ENCODE measurements at places on chromosomes 1 and 21. TPM values are rescaled to one million over a fixed set of nuclear protein-coding genes. Genes with fewer than 3 reads are reported as not detected.
A peak's percentile ranks its signal among the peaks of the same experiment; 100 is the strongest.

DNA sequence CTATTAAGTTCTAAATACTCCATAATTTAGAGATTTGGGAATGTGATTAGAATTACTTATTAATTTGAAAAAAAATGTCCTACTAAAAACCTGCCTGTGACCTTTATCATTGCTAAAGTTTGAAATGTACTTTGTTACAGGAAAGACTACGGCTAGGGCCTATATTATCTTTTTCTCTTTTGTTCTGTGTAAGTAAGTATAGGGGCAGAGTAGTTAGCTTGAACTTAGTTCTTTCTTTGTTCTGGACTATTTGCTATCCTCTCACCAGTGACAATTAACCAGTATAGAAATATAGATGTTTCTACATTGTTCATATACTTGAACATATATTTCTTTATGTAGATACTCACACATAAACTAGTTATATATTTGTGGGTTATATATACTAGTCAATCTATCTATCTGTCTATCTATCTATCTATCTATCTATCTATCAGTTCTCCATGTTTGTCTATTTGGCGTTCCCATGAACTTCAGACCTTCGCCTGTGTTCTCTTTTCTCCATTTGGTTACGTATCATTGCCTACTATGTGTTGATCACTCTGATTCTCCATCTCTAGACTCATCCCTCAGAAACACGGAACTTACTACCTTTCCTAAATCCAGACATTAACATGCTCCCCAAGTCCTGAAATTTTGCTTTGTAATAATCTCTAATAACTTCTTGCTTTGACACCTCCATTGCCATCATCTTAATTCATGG lies 3.3 kb downstream of the PTPRC start:
- DNase-seq = no peak

DNA sequence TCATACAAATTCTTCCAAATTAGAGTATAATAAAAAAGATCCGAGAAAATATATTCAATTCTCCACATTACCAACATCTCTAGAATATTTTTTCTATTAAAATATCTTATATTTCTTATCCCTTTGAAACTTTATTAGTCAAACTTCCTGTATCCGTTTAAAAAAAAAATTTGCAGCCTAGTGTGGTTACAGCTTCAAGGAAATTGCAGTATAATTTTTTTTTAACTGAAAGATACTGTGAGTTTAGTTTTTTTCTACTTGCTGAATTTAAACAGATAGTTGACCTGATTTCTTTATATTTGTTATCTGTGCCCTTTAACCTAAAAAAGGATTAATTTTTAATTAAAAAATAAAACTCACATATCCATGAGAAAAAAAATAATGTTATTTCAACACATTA lies 1.5 kb downstream of the RGS18 start:
- DNase-seq = no peak

DNA sequence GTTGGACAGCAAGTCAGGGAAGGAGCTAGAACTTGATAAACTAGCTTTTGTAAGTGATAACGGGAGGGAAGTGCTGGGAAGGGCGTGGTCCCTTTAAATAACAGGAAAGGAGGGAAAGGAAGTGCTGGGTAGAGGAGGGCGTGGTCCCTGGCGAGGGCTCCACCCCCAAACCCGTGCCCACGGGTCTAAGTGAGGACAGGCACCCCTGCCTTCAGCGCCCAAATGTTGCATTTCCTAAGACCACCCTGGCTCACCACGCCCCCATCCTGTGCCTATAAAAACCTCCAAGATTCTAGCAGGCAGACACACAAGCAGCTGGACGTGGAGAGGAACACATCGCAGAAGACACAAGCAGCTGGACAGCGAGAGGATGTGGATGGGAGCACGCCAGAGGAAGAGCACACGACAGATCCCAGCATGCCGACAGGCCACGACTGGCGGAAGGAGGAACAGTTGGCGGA lies 58.5 kb downstream of the PALMD start:
- DNase-seq = no peak

- no peak for DNase-seq
These were observed 6.5 kb downstream of the STUM start for GRCh38 chr1:226555092-226555491.

- no peak for DNase-seq
These were observed 121.2 kb upstream of the HMGB4 start for GRCh38 chr1:33742663-33743062.

- DNase-seq = no peak
These were observed 27.2 kb upstream of the KLF18 start for GRCh38 chr1:44168520-44169098.

GRCh38 chr1:111214074-111214801 lies 13.3 kb upstream of the CHI3L2 start:
- no peak for DNase-seq

GRCh38 chr1:162712317-162713029 lies 78.0 kb upstream of the HSD17B7 start:
- no peak for DNase-seq

- no peak for DNase-seq
These were observed 481.1 kb downstream of the PTBP2 start for GRCh38 chr1:97202481-97203380.

GRCh38 chr1:78716186-78716585 lies 66.6 kb downstream of the IFI44 start:
- DNase-seq = no peak

DNA sequence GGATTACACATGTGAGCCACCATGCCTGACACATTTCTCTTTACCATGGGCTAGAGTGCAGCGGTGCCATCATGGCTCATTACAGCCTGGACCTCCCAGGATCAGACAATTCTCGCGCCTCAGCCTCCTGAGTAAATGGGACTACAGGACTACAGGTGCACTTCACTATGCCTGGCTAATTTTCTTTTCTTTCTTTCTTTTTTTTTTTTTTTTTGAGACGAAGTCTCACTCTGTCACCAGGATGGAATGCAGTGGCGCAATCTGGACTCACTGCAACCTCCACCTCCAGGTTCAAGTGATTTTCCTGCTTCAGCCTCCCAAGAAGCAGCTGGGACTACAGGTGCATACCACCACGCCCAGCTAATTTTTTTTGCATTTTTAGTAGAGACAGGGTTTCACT lies 14.8 kb upstream of the KIF1B start:
- DNase-seq = no peak

DNA sequence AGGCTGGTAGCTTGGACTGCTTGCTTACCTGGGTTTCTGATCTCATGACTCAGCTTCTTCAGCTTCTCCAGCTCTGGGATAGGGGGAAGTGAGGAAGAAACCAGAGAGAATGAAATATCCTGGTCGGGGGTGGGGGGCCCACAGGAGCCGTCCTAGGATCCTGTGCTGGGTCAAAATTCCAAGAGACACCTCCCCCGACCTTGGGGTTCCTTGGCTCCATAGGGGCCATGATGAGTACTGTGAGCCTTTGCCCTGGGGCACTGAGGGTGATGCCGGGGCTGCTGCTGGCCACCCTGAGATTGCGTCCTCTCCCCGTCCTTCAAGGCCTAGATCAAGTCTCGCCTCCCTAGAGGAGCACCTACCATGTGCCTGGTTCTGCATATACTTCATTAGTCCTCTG lies 40.0 kb downstream of the MYOM3 start:
- no peak for DNase-seq

GRCh38 chr1:35633547-35633946 lies 7.8 kb downstream of the PSMB2 start:
- DNase-seq = no peak

GRCh38 chr1:29890201-29890959 lies 654.1 kb downstream of the PTPRU start:
- no peak for DNase-seq

GRCh38 chr1:148307583-148308185 lies 155.6 kb upstream of the NBPF11 start:
- DNase-seq = no peak

DNA sequence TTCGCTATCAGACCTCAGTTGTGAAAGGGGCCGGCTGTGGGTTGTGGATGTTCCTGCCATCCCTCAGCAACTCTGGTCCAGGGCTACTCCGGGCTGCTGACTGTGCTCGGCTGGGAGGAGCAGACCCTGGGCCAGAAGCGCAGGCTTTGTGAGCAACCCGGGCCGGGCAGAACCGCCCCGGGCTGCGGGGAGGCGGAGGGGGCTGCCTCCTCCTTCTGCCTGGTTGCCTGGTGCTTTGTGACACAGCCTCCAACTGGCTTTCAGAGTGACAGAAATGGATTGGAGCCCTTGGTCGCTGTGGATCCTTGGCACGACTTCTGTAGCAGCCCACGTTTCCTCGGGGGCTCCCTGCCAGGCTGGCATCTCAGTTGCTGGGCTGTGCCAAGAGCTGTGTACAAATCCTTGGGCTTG lies 10.0 kb downstream of the DRAXIN start:
- DNase-seq = no peak

DNA sequence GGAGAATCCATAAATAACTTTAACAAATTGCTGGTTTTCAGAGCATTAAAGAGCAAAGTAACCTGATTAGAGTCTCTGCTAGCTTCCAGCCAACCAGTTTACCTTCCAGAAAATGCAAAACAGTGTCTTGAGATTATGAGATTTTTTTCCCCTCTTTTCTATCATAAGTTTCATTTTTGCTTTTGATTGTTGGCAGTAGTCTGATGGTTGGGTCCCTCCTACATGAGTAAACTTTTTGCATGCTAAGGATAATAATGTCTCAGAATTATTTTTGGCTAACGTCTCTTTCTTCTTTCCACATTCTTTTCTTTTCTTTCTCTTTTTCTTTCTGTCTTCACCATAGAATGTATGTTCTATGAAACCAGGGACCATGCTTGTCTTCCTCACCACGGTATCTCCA lies 6.3 kb upstream of the ADAMTS5 start:
- no peak for DNase-seq

GRCh38 chr1:4655674-4656532 lies 1.5 kb downstream of the AJAP1 start:
- DNase-seq = peak; percentile 69

DNA sequence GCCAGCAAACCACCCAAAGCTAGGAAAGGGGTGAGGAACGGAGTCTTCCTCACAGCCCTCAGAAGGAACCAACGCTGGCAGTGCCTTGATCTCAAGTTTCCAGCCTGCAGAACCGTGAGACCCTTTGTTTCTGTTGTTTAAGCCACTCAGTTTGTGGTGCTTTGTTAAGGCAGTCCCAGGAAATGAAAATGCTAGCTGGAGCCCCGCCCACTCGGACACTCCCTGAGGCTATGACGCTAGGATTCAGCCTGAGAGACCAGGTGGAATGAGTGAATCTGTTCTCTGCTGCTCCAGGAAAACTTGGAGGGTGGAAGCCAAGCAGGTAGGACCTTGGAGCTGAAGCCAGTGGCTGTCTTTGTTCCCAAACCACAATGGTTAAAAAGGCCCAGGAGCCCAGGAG lies 196.5 kb upstream of the POU3F1 start:
- no peak for DNase-seq

DNA sequence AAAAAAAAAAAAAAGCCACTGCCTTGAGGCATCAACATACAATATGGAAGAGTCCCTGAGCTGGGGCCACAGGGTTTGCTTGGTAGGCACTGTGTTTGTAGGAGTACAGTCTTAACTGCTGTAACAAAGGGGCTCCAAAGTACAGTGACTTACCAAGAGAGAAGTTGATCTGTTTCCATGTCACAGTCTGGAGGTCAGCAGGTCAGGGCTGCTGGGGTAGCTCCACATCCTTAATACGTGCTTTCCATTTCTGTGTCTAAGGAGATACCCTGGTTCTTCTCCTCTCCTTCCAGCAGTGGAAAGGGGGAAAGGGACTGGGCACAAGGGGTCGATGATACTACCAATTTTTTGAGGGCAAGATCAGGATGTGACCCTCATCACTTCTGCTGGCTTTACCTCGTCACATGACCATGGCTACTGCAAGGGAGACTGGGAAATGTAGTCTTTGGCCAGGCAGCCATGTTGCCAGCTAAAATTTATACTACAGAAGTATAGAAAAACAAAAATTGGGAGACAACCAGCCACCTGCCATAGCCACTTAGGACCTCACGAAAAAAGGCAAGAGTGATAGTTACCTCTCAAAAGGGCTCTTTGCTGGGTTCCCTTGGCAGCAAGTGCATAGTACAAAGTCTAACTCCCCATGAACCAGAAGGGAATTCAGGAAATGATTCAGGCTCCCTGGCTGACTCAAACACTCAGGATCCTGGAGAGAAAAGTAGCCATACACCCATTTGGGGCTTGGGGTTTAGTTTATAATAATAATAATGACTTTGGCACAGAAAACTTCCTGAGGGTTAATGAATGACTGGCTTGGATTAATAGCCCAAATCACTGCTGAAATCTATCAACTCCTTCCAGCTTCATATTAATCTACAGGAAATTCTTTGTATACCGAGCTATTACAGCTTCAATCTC lies 52.7 kb upstream of the ATP5PO start:
- DNase-seq = no peak

DNA sequence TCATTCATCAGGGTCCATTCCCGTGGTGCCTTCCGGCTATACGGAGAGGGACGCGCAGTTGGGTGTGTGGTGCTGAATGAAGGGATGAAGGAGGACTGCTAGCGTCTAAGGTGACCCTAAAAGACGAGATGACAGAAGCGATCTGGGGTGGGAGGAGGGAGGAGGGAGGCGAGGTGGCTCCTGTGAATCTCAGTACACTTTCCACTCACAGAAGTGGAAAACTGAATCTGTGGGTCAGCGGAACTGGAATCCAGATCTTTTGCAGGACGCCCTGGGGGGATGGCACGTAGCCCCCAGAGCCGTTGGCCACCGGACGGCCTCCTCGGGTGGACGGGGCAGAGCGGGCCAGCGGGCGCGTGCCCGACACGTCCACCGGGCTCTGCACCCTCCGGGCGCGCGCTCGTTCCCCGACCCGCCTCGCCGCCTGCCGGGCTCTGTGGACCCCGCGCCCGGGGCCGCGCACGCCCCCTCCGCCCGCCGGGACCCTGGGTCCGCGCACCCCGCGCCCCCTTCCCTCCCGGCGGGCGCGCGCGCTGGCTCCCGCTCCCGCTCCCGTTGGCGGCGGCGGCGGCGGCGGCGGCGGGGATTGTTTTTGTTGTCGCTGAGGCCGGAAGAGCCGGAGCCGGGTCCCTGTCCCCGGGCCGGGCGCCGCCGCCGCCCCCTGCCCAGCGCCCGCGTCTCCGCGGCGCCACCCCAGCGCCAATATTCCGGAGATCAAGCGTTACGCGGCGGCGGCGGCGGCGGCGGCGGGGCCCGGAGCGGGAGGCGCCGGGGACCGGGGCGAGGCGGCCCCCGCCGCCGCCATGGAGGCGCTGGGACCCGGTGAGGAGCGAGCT lies at the start of gene AGO4:
AGO4 (plus strand) TSS at position 403 of the 836 bp plus-strand sequence; CDS start at position 804, 401 bp downstream.
- peak; percentile 61 for DNase-seq

The OR2T12 gene
- total RNA-seq = not detected

The S100B gene
- 37.3 TPM for total RNA-seq

The CLCA4 gene
- not detected for total RNA-seq

The FHAD1 gene
- 1.7 TPM for total RNA-seq

The CACNA1S gene
- 0.07 TPM for total RNA-seq

The PLEKHM2 gene
- 64.5 TPM for total RNA-seq

The JAK1 gene
- 27.7 TPM for total RNA-seq

The UBXN10 gene
- 1.4 TPM for total RNA-seq

The AKNAD1 gene
- total RNA-seq = 1.4 TPM

The ADGRL2 gene
- total RNA-seq = 168 TPM

The CCDC17 gene
- 1.9 TPM for total RNA-seq

The LGR6 gene
- total RNA-seq = 0.91 TPM

The OSCP1 gene
- 10.5 TPM for total RNA-seq

The SLC26A9 gene
- total RNA-seq = 0.16 TPM
